ENCODE measurements at places on chromosomes 2 and 18.

DNA sequence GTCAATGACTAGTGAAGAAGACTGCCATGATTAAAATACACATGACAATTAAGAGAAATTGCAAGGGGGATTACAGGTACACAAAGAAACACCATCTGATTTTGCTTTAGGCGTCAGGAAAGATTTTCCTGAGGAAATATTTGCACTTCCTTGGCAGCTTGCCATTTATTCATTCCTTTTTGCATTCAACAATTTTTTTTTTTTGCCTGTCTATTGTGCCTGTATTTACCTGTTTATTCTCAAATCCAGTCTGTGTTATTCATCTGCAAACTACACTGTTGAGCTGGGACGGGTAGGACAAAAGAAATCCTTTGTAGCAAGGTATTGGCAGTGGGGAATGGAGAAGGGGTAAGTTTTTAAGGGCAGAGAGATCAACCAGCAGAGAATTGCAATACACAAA, 31.8 kb downstream of the SMAD2 start:
- DNase-seq: no peak

DNA sequence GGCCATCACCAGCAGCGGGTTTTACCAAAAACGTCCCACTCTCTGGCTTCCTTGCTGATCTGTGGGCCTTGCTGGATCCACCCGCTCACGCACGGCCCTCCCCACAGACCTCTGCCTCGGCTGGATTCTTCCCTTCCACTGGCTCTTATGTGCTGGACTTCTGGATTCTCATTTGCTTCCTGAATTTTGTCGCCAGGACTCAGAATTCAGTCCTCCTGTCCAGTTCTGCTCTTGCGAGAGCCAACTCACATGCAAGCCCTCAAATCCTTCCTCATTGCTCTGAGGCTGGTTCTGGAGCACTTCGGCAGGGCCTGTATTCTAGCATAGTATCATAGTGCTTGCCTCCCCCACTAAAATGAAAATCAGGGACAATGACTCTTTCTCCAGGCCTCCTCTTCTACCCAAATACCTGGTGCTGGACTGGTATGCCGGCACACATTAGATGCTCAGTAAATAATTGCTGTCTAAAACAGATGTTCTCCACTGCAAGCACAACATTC, 115.5 kb downstream of the ATL2 start:
- no peak for DNase-seq

GRCh38 chr18:63142594-63143225, 176.9 kb downstream of the BCL2 start:
- no peak for DNase-seq

- no peak for DNase-seq
Observed at GRCh38 chr2:51079945-51080344, 48.0 kb upstream of the NRXN1 start.

GRCh38 chr2:172135446-172135845, 32.7 kb upstream of the DLX2 start:
- DNase-seq: no peak

DNA sequence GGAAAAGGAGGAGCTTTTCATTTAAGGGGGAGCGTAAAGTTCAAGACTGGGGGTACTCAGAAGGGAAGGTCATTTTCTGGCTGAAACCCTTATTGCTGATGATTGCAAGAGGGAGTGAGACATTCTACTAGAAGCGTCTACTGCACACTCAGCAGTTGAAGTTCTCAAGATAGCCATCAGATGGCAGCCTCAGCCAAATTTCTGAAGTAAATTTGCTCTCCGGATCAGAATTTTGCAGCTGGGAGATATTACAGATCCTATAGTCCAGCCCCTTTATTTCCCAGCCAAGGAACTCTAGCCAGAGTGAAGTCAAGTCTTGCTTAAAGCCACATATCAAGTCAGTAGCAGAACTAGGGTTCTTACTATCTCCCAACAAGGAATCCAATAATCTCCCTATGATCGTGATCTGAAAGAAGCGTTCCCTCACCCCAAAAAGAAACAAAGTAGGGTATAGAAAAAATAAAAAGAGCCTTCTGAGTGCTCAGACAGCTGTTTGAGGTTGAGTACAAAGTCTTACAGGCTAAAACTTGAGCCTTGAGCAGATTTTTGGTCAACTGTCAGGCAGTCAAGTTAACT, 24.0 kb downstream of the RAX start:
- no peak for DNase-seq

DNA sequence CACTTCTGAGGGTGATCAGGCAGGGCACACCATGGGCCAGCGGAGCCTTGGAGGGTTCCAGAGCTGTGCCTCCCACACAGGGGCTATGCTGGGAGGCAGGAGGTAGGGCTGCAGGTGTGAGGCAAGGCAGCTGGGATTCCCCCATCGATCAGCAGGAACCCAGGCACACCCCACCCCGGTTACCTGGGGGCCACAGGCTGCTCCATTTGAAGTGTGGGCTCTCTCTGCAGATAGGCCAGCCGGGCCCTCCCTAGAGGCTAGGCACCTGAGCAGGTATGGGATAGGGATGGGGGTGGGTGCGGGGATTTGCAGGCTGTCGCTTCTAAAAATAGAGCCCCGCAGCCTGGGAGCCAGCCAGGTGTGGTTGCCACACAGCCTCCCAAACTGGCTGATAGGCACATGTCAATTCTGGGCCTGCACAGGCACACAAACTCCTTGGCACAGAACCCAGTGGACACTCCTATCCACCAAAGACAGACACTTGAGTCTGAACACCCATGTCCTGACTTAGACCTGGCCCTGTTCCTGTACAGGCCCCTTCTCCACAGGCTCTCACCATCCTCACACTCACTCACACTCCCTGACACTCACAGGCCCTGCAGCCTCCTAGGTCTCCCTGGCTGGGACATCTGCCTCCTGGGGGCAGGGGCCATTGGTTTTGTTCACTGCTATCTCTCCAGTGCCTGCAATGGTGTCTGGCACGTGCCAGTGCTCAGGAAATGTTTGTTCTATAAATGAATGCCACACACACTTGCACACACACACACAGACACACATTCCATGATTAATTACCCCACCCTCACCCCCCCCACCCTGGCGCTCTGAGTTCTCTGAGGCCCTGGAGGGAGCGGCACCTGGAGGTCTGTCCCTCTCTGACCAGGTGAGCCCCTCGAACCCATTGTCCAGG, 73.4 kb downstream of the ZFP36L2 start:
- no peak for DNase-seq

DNA sequence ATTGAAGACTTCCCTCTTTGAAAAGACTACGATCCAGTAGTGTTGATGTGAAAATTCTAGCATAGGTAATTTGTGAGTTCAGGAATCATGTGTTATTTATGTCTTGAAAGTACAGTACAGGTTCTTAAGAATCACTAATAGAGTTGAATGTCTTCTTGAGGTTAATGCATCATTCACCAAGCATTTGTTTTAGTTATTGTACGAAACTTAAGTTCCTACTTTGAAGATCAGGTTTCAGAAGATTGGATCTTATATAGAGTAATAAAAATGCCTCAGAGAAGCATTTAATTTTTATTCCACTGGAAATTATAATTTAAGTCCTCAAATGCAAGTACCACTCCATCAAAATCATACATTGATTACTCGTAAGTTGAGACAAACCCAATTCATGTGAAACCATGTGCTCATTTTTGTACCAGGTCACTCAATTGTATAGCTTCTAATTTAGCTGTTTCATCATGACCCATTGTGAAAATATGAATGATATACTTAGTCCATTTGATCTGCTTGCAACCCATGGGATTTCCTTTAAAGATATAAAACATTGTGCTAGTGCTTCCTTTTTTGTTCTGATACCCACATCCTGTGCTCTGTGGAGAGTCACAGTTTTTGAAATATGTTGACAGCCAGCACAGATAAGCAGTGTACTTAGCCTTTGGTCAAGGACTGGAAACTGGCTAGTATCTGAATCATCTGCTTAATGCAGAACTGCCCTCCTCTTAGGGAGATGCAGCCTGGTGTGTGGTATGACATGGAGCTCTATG, 22.5 kb upstream of the RAB27B start:
- no peak for DNase-seq

DNA sequence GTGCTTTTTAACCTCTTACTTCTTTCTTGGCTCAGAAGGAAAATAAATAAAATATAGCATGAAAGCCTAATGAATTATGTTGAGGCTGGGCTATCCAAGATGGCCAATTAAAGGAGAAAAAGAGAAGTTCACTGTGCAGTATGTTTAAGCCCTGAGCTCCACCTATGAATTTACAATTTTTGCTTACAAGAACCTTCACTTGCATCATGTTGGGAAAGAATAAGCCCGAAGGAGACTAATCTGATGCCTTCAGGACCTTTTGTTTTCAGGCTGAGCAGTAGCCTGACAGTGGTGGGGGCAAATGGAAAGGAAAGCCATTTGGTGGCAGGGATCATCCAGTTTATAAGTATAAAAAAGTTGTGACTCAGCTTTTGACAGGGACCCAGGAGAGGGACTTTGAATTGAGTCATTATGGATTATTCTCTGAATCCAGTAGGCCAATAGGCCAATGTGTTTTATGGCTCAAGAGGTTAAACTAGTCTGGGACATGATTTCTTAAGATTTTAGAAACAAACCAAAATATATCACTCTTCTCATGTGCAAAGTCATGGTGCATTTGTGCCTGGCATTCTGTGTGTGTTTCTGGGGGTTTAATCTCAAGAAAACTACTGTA, 56.9 kb downstream of the E2F6 start:
- no peak for DNase-seq

DNA sequence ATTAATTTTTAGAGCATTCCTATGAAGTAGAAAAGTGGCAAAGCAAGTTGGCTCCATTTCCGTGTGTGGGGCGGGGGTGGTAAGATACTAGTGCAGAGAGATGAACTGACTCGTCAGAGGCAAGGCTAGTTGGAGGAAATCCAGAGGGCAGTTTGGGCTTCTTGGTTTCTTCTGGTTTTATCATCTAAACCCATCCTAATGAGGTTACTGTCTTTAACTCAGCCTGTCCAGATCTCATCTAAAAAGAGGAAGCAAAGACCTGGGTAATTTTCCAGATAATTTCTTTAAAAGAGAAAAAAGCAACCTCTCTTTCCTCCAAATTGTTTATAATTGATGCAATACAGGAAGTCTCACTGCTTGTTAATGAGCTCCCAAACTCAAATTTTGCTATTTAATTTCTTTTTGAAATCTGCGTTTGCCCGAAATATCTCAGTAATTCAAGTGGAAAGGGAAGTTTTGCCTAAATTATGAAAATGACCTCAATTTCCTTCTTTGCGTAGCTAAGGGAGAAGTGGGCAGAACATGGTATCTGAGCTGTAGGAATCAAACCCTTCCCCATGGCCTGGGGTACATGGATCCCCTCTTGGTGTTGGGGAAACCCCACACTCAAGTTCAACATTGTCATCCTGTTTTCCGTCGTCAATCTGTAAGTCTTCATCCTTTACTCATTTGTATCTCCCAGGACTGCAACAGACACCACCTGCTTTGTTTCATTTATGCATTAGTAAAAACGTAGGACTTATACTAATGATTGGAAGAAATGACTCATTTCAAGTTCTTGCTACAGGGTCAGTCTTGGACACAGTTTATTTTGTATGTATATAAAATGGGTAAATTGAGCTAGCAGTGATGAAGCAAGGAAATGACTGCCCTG, 89.1 kb upstream of the KLF7 start:
- DNase-seq: no peak

GRCh38 chr2:180707175-180707883, 273.1 kb upstream of the UBE2E3 start:
- DNase-seq: no peak

- no peak for DNase-seq
Observed at GRCh38 chr2:69505710-69506109, 68.5 kb upstream of the NFU1 start.

- no peak for DNase-seq
Observed at GRCh38 chr2:15082105-15083058, 449.9 kb downstream of the LRATD1 start.

GRCh38 chr2:159129824-159130223, 156.7 kb downstream of the WDSUB1 start:
- DNase-seq: no peak

GRCh38 chr2:167200019-167200418, 311.7 kb downstream of the XIRP2 start:
- DNase-seq: no peak

GRCh38 chr2:96556441-96557330, 20.1 kb downstream of the ARID5A start:
- DNase-seq: no peak

DNA sequence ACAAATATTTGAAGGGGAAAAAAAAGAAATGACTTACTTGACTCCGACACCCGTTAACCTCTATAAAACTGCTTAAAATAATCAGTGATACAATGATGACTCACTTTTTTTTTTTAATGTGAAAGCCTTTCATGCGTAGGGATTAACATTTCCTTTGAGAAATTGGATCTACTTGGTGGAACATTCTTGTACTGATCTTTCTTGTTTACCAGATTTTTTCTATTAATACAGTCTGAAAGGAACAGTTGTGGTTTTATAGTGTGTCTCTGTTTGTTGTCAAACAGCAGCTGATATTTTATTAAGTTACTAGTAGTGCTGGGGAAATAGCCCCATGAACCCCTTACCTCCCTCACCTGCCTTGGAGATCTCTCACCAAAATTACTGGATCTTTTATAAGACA, 40.2 kb upstream of the NEB start:
- no peak for DNase-seq

DNA sequence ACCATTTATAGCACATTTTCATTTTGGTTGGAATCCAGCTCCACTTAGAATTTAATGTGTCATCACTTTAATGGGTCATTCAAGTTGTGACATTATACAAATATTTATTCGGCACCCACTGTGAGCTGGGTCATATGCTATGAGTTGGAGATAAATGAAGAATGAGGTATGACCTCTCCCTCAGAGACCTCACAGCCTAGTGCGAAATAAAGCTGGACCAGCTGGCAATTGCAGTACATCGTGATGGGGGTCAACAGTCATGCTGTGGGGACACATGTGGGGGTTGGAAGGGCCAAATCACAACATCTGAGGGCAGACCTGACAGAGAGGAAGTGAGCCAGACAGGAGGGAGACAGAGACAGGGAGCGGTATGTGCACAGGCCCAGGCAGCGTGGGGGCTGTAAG, 175.4 kb downstream of the MAIP1 start:
- no peak for DNase-seq

GRCh38 chr2:229133155-229133772, 137.8 kb downstream of the PID1 start:
- DNase-seq: no peak

DNA sequence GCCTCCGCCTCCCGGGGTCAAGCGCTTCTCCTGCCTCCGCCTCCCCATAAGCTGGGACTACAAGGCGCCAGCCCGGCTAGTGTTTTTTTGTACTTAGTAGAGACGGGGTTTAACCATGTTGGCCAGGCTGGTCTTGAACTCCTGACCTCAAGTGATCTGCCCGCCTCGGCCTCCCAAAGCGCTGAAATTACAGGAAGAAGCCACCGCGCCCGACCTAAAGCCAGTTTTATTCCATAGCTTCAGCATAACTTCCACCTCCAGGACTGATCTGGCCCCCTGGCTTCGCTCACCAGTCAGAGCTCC, 783 bp upstream of the TXNL4A start:
- DNase-seq: no peak

Data from stimulated activated CD4-positive, alpha-beta T cell treated with anti-CD3 and anti-CD28 coated beads, Interleukin-15, amount 100 ng/mL, for 1 hour (primary cell).